Activated T-helper 1 cell treated with anti-CD3 and anti-CD28 coated beads, Interleukin-12 subunit alpha, Interleukin-12 subunit beta, Interleukin-2, Interleukin-4 antibody, amounts not matched to agents 30 ng/mL and 10 ng/mL and 1 ng/mL, durations not matched to agents 14 hours and 24 hours and 36 hours (primary cell): ENCODE measurements at places on chromosomes 2 and 18.

DNA sequence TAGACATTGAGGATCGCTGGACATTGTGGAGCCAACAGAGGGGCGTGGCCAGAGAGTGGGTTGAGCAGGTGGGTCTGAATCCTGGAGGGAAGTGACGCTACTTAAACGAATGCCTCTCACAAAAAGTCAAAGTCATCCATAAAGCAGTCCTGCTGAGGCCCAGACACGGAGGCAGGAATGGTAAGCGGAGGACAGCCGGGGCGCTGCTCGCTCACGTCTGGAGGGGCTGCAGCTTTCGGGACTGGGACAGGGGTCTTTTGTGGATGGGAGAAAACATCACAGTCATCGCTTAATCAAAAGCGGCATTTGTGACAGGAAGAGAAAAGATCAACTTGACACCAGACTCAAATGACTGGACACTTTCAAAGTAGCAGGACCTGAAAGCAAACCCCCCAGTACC is 88.4 kb downstream of the PTGR3 start:
- no peak for DNase-seq

DNA sequence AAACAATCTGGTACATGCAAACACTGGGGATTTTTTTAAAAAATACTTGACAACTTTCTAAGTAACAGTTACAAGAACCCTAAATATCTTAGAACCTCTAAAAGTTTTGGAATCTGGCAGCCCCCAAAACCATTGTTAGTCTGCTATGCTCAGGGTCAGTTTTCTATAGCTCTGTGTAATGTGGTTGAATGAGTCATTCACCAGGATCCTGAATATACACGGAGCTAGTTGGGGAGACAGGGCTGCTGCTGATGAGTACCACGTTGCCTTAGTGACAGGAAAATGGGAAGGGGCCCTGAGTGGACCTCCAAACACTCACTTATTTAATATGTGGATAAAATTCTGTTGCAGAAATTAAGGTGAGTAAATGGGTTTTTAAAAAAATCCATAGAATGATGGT is 36.9 kb upstream of the TANC1 start:
- no peak for DNase-seq

DNA sequence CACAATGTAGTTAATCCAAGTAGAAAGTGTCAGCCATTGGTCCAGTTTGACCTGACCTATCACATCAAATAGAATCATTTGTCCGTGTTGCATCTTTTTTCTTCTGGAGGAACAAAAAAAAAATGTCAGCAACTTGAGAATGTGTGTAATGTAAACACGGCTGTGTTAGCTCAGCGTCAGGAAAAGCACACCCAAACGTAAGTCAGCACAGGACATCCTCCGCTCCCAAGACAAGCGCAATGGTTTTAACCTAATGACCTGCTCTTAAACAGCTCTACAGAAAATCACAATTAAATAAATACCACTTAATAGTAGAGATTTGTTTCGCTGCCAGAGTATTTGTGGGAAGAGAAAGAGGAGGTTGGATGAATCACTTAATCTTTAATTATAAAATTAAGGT is 59.4 kb downstream of the OSR1 start:
- DNase-seq: no peak

DNA sequence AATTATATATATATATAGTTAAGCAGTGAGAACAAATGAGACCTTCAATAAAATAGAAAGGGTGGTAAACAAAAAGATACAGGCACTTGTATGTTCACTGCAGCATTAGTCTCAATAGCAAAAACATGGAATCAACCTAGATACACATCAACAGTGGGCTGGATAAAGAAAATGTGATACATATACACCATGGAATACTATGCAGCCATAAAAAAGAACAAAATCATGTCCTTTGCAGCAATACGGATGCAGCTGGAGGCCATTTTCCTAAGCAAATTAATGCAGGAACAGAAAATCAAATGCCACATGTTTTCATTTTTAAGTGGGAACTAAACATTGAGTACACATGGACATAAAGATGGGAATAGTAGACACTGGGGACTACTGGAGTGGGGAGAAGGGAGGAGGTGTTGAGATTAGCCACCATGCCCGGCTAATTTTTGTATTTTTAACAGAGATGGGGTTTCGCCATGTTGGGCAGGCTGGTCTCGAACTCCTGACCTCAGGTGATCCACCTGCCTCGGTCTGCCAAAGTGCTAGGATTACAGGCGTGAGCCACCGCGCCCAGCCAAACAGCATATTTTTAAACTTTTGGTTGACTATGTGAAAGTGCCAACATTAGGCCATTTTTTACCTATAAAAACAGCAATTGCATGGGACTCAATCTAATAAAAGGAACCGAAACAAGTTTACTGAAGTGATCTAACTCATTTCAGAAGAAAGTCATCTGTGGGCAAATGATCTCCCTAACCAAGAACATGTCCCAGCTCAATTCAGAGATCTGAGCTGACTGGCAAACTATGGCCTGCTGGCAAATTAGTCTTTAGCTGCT is 23.7 kb downstream of the ICA1L start:
- no peak for DNase-seq

GRCh38 chr2:159131914-159132281 is 154.6 kb downstream of the WDSUB1 start:
- DNase-seq: no peak

DNA sequence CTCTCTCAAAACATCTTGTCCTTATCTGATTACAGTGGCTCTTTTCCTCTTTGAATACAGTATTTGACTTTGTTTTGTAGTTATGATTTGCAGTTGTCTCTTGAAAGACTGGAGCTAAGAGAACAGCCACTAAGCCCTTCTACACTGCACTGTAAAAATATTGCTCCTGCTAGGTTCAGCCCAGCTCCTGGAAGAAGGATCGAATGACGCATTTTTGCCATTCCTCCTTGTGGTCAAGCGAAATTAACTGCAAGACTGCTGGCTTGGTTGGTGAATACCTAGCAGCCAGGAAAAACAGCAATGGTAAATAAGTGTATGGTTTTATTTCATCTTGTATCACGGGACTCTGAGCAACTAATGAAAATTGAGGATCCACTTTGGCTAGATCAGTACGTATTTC is 407.8 kb upstream of the CDH2 start:
- no peak for DNase-seq

- no peak for DNase-seq
Observed at GRCh38 chr2:180122874-180123273, 115.8 kb upstream of the CWC22 start.

GRCh38 chr2:100248044-100248330 is 74.3 kb downstream of the LONRF2 start:
- no peak for DNase-seq

- DNase-seq: no peak
Observed at GRCh38 chr2:199977984-199978415, 22.6 kb downstream of the MAIP1 start.

GRCh38 chr2:98899041-98899702 is 36.9 kb downstream of the CRACDL start:
- DNase-seq: no peak

- no peak for DNase-seq
Observed at GRCh38 chr2:224798180-224798579, 82.0 kb upstream of the CCDC195 start.

- DNase-seq: no peak
Observed at GRCh38 chr18:6205706-6206105, 209.0 kb downstream of the L3MBTL4 start.

- DNase-seq: no peak
Observed at GRCh38 chr18:7572822-7573221, 5.7 kb downstream of the PTPRM start.

- no peak for DNase-seq
Observed at GRCh38 chr2:94955702-94956101, 69.8 kb upstream of the MAL start.

- DNase-seq: no peak
Observed at GRCh38 chr18:49827996-49828395, 14.7 kb upstream of the ACAA2 start.

DNA sequence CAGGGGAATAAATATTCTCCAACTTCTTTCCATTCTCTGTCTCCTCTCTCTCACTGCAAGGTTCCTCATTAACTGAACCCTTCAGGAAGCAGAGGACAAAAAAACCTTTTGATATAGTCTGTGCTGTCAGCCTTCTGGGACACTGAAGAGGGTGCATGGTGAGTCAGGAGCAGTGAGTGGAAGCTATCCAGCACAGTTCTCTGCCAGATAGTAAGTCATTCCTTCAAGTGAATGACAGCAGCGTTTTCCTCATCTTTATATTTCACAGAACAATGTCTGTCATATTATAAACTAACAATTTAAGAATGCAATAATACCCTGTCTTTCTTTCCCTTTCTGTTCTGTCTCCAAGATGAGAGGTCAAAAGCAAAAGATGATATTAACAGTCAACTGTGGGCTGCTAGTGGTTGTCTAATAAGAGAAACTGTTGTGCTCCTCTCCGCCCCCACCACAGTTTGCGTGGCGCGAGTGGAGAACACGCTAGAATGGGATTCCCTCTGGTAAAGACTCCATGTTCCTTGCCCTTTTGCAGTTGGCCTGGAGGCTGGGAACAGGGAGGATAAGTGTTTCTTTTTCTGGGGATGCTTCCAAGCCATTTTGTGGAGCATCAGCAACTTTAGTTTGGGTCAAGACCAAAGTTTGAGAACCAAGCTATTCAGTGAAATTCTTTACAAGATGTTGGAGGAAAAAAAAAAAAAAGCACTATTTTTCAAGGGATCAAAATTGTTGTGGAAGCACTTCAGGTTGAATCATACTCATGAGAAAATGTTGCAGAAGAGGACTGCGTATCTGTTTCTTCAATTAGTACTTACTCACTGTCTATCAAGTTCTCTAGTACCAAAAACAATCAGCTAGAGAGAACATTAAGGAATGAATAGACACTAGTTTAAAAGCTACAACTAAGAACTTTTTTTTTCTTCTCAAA is 430.2 kb downstream of the SETBP1 start:
- DNase-seq: no peak
